NCI-H2081 treated with DMSO at 0.1 percent for 48 hours (cell line): ENCODE measurements at places on chromosomes 12 and 14.

DNA sequence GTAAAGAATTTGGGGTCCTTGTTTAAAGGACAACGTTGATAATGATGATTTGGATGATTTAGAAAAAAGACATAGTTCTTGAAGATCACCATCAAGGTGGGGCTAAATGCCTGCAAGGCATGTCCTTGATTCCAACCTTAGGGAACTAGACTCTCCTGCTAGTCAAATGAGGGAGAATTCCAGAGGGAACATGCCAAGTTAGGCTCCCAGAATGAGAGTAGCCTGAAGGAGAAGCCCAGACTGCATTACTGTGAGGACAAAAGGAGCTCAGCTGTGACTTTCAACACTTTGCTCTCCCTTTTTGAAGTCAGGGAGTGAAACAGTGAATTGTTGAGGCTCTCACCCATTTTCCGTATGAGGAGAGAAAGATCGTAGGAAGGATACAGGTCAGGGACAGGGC lies 95.2 kb upstream of the TBX3 start:
- no peak for DNase-seq

GRCh38 chr14:89941830-89942377 lies 12.6 kb downstream of the EFCAB11 start:
- no peak for DNase-seq

DNA sequence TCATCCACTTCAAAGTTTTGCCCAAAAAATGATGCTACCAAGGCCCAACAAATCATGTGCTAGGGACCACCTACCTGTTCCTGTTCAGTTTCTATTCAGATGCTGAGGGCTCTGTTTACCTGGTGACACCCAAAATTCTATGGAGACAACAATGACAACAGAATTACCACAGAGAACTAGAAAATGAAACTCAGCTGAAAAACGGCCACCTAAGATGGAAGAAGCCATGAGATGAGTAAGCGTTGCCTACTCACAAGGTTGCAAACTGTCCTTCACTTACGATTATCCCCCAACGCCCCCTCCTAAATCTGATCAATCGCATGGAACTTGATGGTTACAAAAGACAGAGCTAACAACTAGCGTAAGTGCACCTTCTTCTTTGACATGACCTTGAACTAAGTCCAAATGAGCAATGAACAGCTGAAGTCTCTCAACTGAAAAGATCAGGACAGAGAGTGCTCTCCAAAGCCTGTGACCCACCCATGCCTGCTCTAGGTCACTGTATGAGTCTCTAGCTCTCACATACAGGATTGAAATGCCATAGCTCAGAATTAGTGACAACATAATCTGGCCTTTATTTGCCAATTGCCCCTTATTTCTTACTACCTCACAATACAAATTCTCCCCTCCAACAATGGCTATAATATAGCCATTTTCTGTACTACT lies at the start of gene RNASE11:
TSS of gene RNASE11 (minus strand) at position 513 of the 666 bp plus-strand sequence.
- DNase-seq: no peak

- DNase-seq: no peak
Measured at GRCh38 chr12:56387152-56387736, 24.6 kb upstream of the APOF start.

GRCh38 chr14:68672609-68673285 lies 120.1 kb downstream of the ZFP36L1 start:
- no peak for DNase-seq

DNA sequence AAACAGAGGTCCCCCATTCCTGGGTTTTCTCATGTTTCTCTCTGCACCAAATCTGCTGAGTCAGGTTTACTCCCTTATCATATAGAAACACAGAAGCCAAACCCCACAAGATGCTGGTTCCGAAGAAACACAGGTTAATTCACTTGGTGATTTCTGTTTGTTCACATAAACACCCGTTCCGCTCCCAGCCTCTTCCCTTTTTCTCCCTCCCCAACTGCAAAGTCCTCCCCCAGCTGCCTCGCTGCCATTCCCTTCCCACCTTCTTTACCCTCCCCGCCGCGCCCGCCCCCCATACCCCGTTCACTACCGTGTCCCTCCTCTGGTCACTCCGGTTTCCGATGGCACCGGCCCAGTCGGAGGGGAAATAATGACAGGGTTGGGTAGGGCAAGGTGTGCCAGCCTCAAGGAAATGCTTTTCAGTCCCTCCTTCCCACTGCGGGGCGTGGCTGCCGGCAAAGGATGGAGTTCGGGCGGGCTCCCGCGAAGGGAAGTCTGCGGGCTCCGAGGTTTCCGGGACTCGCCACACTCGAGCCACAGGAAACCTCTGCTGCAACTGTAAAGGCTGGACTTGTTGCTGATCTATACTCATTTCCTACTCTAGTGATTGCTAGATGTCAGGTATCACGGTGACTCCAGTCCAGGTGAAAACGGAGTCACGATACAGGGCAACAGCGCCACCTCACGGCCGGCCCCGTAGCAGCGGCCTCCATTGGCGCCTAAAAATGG lies at the start of gene STYK1:
TSS of gene STYK1 (minus strand) at position 394 of the 726 bp plus-strand sequence. CDS start 39,434 bp downstream, outside the sequence.
- peak; percentile 56 for DNase-seq

DNA sequence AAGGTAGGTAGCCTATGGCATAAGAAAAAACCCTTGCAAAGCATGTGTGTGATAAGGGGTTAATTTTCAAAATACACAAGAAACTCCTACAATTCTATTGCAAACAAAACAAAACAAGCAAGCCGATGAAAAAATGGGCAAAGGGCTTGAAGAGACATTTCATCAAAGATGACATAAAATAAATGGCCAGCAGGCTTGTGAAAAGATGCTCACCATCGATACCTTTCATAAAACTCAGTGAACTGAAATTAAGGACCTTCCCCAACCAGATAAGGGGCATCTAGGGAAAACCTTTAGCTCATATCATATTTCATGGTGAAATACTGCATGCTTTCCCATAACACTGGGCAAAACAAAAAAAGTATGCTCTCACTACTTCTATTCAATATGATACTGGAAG lies 131.2 kb downstream of the PPM1H start:
- no peak for DNase-seq

DNA sequence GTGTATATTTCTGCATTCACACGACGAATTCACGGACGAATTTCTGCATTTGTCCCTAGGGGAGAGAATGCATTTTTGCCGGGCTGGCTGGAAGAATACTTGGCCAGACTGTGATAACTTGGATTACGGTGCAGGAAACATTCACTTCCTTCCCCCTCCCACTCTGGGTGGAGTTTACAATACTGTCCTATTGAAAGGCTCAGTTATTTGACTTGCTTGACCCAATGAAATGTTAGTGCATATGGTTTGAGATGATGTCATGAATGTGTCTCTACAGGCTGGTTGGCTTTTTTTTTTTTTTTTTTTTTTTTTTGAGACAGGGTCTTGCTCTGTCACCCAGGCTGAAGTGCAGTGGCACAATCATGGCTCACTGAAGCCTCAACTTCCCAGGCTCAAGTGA lies 90.7 kb upstream of the NOS1 start:
- DNase-seq: no peak

- DNase-seq: no peak
Measured at GRCh38 chr14:64220466-64220865, 73.7 kb downstream of the ESR2 start.

DNA sequence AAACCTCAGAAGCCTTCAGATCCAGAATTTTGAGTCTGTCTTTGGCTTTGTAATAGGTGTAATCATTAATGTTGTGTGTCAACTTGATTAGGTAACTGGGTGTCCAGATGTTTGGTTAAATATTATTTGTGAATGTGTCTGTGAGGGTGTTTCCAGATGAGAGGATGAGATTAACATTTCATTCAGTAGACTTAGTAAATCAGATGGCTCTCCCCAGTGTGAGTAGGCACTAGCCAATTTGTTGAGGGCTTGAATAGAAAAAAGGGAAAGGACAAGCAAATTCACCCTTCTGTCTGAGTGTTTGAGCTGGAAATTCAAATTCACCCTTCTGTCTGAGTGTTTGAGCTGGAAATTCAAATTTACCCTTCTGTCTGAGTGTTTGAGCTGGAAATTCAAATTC lies 932.2 kb downstream of the SLC6A15 start:
- DNase-seq: no peak

- no peak for DNase-seq
Measured at GRCh38 chr12:52321418-52321817, 220 bp upstream of the KRT83 start.

DNA sequence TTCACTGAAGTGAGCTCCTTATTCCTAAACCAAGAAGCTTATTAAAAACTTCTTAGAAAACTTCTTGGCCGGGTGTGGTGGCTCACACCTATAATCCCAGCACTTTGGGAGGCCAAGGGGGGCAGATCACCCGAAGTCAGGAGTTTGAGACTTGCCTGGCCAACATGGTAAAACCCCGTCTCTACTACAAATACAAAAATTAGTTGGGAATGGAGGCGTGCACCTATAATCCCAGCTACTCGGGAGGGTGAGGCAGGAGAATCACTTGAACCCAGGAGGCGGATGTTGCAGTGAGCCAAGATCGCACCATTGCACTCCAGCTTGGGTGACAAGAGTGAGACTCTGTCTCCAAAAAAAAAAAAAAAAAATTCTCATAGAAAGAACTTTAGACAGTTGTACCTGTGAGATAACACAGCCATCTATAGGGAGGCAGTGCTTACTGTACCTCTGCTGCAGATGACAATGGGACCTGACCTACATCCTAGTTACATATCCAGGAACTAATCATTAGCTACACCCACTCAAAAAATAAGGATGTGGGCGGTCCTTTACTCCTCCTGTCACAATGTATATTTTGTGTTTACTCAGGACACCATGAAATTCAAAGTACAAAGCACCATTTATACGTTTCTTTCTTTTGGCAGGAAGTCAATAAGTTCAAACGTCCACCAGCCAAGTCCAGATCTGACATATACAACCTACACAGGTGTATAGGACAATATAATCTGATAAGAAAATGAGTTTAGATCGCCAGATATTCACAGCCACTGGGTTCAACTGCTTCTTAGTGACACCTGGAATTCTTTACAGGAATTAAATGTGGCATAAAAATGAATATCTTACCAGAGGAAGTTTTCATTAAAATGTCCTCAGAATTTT lies 14.9 kb downstream of the STXBP6 start:
- no peak for DNase-seq

- DNase-seq: no peak
Measured at GRCh38 chr12:52274521-52275120, at the start of gene KRT86. TSS of gene KRT86 (plus strand) at chr12:52274645. CDS start at chr12:52301917, 27,272 bp downstream.

DNA sequence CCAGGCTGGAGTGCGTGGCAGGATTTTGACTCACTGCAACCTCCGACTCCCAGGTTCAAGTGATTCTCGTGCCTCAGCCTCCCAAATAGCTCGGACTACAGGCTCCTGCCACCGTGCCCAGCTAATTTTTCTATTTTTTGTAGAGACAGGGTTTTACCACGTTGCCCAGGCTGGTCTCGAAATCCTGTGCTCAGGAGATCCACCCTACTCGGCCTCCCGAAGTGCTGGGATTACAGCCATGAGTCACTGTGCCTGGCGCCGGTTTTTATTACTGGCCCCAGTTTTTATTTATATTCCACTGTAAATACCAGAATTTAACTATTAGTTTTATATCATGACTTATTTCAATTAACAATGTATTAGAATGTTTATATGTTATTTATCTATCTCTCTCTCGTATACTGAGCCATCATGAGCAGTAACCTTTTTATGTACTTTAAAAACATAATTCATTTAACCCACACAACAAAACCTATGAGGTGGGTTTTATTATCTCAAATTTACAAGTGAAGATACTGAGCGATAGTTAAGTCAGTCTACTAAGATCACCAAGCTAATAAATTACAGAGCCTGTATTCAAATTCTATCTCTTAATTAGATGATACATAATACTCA lies 47.8 kb downstream of the HECTD1 start:
- no peak for DNase-seq

GRCh38 chr12:69935651-69936100 lies 110.6 kb downstream of the MYRFL start:
- DNase-seq: no peak

GRCh38 chr14:36661506-36662257 lies at the start of gene PAX9:
TSS of gene PAX9 (plus strand) at chr14:36661860. CDS start at chr14:36662090, 230 bp downstream.
- DNase-seq: peak; percentile 66

DNA sequence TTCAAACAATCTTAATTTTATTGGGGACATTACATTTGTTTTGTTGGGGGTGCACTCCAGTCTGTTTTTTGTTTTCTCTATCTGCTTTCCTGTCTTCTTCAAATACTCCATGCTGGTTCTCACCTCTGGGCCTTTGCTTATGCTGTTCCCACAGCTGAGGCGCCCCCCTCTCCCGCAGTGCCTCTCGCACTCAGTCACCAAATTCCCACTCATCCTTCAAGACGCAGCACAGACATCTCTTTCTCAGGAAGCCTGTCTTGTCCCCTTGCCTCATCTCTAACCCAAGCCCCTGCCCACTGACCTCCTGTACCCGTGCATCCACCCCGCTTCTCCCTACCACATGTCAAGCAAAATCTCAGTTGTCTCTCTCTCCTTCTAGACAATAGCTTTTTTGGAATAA lies 43.7 kb upstream of the PRMT8 start:
- no peak for DNase-seq

DNA sequence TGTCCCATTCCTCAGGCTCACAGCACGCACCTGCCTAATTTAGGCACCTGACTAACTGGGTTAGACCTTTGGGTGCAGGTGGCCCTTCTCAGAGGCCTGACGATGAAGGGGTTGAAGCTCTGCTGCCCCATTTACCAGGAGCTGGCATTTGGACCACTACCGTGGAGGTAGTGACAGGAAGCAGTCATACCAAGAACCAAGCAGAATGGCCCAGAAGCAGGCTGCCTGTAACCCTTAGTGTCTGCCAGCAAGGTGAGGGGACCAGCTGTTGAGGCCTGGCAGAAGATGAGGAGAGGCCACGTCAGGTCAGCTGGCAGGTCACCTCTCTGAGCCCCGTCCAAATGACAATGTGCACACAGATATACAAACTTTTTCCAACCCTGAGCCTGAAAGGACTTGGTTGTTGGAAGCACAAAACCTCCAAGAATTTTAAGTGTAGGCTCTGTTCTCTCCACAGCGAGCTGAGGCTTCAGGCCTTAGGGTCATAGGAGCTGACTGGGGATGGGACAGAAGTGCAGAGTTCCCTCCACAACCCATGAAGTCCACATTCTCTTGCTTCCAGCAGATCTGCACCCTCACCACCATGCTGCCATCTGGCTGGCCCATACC lies 23.1 kb downstream of the VASH1 start:
- DNase-seq: no peak

GRCh38 chr12:9883175-9883574 lies 1.9 kb downstream of the KLRF2 start:
- no peak for DNase-seq

- peak; percentile 14 for DNase-seq
Measured at GRCh38 chr14:24058260-24058950, 6.6 kb downstream of the CARMIL3 start.

GRCh38 chr12:6699989-6700645 lies 498 bp downstream of the PIANP start:
- DNase-seq: no peak

- no peak for DNase-seq
Measured at GRCh38 chr12:70577283-70577634, 60.0 kb downstream of the PTPRB start.

- no peak for DNase-seq
Measured at GRCh38 chr14:91307652-91308051, 63.1 kb upstream of the GPR68 start.

DNA sequence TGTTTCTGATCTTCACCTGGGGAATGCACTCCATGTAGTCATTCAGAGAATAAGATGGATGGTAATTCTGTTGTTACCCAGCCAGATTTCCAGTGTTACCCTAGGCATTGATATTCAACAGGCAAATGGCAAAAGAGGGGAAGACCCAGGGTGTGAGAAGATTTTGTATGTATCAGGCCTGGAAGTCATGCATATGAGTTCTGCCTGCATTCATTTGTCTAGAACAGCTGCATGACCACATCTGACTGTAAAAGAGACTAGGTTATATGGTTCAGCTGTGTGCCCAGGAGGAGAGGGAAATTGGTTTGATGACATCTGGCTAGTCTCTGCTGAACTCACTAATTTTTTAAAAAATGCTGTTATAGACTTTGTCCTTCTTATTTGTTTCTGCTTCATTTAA lies 224.9 kb downstream of the NAV3 start:
- DNase-seq: no peak
